ENCODE measurements at places on chromosomes 2 and 18.

DNA sequence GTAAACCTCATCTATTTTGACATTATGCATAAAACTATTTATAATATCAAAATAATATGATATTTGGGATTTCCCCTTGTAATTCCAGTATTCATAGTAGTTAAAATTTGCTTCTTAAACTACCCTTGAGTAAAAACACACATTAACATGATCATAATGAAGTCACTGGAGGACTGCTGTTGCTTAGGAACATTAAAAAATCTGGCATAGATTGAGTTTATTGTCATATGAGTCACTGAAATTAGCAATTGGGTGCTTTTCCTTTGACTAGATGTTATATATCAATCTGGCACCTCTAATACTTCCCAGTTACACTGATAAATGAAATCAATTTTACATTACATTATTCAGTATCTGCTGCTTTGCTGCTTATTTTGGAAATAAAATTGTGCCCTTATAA is 57.0 kb upstream of the ZC3H15 start:
- DNase-seq, result no peak

DNA sequence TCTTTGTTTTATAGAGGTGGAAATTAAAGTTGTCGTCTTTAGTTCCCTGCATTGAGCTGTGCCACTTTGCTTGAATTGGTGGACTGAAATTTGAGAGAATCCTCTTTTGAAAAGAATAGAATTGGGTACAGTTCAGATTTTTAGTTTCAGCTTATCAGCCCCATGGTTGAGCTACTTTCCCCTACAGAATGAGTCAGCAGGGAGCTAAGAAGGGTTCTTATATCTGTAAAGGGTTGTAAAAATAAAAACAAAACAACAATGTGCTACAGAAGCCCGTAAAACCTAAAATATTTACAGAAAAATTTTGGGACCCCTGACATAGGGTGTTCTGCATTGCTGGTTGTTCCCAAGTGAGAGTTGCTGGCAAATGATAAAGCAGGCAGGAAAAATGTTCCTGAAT is 12.6 kb downstream of the SLC20A1 start:
- DNase-seq, result no peak

- DNase-seq, result no peak
These were observed 130.0 kb upstream of the CTDP1 start for GRCh38 chr18:79549638-79550000.

DNA sequence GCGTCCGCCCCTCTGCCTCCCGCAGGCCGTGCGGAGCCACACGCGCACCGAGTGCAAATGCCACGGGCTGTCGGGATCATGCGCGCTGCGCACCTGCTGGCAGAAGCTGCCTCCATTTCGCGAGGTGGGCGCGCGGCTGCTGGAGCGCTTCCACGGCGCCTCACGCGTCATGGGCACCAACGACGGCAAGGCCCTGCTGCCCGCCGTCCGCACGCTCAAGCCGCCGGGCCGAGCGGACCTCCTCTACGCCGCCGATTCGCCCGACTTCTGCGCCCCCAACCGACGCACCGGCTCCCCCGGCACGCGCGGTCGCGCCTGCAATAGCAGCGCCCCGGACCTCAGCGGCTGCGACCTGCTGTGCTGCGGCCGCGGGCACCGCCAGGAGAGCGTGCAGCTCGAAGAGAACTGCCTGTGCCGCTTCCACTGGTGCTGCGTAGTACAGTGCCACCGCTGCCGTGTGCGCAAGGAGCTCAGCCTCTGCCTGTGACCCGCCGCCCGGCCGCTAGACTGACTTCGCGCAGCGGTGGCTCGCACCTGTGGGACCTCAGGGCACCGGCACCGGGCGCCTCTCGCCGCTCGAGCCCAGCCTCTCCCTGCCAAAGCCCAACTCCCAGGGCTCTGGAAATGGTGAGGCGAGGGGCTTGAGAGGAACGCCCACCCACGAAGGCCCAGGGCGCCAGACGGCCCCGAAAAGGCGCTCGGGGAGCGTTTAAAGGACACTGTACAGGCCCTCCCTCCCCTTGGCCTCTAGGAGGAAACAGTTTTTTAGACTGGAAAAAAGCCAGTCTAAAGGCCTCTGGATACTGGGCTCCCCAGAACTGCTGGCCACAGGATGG is 7.1 kb upstream of the WNT10A start:
- DNase-seq, result no peak

DNA sequence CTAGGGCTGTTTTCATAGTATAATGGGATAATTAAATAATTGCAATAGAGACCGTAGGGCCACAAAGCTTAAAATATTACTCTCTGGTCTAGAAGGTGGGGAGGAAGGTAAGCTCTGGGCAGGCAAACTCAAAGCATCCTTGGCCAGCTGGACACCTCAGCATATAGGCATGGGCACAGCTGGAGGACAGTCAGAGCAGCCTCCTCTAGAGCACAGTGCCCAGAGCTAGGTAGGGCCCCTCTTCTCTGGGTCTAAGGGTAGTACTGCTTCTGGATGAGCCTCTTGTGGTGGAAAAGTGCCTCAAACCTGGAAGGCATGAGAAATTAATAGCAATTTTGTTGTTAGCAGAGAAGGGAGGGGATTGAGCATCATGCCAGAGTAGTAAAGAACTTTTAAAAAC is 291.3 kb upstream of the FBXO11 start:
- no peak for DNase-seq

- no peak for DNase-seq
These were observed 1671.8 kb upstream of the DDX18 start for GRCh38 chr2:116142644-116143227.

GRCh38 chr2:157995117-157995516 is 106.6 kb upstream of the UPP2 start:
- no peak for DNase-seq

- no peak for DNase-seq
These were observed 4.7 kb upstream of the IL1R2 start for GRCh38 chr2:101986804-101987740.

Measured in LNCaP clone FGC (cell line).